ENCODE measurements at places on chromosomes 1 and 21.

DNA sequence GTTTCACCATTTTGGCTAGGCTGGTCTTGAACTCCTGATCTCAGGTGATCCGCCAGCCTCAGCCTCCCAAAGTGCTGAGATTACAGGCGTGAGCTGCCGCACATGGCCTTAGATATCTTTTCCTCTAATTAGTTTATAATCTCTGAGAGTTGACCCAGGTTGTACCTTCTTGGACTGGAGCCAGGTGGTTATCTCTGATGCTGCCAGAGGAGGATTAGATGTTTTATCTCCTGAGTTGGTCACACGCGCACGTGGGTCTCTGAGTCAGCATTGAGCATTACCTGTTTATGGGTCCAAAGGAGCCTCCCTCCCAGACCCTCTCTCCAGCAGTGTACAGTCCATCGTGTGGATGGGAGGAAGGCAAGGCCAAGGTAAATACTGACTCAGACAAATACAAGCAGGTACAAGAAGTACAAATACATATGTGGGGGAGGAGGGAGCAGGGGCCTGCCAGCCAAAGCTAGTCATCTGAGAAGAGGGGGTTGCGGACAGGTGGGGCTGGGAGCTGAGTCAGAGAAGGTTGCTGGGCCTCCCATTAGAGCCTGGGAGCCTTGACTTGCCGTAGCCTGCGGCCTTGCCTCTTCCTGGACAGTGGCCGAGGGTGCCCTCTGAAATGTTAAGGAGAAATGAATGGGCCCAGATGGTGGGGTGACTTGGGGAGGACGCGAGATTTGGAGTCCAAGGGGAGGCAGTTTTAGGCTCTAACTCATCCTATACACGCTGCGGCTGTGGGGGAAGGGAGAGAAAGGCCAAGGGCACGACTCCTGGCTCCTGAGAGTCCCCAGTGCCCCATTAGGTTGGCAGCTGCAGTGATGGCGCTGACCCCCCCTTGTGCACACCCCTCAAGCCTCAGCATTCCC lies 13.1 kb downstream of the IL6R start:
- DNase-seq, result peak; percentile 45

GRCh38 chr1:8603220-8603616 lies 214.2 kb downstream of the RERE start:
- no peak for DNase-seq

DNA sequence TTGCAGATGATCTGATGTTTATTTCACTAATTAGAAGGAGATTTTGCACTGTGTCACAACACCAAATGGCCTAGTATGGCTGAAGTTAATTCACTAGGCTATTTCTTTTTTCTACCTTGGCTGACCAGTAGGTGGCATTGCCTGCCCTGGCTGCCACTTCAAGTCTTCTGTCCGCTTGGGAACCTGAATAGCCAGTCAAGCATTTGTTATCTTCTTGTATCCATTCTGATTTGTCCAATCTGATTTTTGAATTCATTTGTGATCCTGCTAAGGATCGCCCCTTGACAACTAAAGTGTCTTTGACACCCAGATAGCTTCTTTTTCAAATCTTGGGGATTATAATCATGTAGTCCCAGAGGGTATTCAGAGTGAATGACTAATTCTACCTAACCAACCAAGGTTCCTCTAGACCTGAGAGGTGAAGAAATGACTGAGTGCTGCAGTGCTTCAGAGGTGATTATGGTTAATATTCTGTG lies 99.4 kb downstream of the GIPC2 start:
- peak; percentile 26 for DNase-seq

- no peak for DNase-seq
These were observed 7.2 kb upstream of the TACSTD2 start for GRCh38 chr1:58584082-58584895.

- no peak for DNase-seq
These were observed 26.2 kb upstream of the HHAT start for GRCh38 chr1:210302501-210302900.

GRCh38 chr1:3166206-3166918 lies 97.4 kb downstream of the PRDM16 start:
- no peak for DNase-seq

DNA sequence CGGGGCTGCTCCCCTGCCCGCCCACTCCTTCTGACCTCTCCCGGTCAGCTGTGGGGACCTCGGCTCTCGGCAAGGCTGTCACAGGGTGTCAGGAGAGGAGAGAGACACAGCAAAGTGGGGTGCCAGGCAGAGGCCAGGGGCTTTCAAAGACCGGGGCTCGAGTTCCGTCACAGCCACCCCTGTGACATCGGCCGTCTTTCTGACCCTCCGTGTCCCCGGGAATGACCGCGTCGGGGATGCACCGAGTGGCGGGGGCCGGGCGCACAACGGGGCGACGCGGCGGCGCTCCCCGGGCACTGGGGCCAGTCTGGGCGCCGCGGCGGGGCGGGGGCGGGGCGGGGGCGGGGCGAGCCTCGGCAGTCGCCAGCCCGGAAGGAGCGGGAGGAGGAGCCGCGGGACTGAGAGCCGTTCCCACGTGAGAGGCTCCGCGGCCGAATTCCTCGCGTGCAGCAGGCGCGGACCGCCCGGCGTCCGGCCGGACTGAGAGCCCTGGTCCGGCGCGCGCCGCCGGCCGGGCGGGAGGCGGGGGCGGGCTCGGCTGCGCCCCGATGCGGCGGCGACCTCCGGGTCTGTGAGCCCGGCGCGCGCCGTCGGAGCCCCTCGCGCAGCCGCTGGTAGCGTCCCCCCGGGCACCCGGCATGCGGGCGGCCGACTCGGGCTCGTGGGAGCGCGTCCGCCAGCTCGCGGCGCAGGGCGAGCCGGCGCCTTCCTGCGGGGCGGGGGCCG lies 229.7 kb upstream of the TMEM51 start:
- no peak for DNase-seq

- DNase-seq, result no peak
These were observed 14.1 kb downstream of the C1orf87 start for GRCh38 chr1:60059468-60059867.

GRCh38 chr1:107480548-107481415 lies 339.9 kb downstream of the NTNG1 start:
- DNase-seq, result no peak

DNA sequence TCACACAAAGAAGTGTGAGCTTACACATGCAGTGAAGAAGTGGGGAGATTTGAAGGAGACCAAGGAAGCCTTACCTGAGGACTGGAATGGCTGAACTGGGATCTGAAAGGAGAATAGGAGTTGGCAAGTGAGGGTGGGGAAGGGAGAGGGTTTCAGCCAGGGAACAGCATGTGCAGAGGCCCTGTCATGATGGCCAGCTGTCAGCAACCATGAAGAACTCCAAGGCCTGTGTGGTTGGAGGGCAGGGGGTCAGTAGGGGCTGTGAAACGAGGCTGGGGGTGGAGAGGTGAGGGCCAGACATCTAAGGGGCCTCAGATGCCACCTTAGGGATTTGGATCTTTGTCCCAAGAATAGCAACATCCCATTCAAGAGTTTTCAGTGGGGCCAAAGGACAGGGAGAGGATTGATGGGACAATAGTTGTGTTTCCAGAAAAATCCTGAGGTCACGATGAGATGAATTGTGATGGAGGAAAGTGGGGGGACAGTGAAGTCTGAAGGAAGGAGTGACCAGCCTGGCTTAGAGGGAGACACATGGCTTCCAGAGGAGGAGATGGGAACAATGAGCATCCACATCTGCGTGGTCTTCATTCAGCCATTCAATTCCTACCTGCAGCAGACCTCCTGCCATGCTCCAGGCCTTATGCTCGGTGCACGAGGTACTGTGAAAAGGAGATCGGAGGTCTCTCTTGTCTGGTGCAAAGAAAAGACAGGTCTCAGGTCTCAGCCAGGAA lies 187.6 kb downstream of the MATN1 start:
- DNase-seq, result no peak

DNA sequence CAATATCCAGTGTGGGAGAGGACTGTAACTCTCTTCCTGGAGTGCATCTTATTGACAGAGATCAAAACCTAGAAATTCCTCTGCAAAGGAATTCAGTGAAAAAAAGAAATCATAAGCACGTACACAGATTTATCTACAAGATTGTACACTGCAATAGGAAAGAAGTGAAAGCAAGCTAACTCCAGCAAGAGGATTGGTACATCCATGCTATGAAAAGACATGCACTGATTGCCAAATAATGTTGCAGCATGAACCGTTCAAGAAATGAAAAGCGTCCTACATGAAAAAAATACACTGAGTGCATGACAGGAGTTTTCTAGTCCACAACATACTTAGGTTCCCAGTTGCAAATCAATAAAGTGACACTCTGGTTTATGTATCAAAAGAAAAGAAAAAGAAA lies 1.9 kb upstream of the MGST3 start:
- no peak for DNase-seq

DNA sequence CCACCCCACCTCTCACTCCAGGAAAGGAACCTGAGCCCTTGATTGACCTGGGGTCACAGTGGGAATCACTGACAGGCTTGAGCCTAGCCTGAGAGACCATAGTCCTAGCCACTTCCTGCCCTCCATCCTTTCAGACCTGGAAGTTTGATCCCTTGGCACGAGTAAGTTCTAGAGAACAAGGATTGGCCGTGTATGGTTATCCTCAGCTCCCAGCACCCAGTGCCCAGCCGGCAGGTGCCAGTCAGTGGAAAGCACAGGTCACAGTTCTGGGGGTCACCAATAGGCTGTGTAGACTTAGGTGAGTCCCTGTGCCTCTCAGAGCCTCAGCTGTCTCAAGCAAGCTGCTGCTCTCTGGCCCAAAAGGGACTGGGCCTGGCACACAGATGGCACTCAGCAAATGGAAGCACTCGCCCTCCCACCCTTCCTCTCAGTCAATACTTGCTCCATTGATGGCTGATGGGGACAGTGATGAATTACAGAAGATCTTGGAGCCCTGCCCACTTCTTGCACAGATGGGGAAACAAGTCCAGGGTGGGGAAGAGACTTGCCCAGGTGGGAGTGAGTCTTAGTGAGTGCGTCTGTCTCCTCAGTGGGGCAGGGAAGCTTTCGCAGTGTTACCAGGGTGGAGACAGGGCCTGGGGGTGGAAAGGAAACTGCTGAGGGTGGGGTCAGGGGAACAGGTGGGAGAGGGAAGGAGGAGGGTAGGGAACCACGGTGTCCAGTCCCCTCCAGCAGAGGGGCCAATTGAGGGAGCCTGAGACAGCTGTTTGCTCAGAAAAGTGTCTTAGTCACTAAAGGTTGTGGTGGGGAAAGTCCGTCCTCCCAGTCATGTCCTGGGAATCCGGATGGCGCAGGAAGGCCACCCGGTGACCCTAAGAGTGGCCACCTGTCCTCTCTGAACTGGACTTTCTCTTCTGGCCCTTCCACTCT lies 2.6 kb upstream of the KCNQ4 start:
- DNase-seq, result no peak

- no peak for DNase-seq
These were observed 4.2 kb downstream of the RAP1GAP start for GRCh38 chr1:21664806-21665588.

DNA sequence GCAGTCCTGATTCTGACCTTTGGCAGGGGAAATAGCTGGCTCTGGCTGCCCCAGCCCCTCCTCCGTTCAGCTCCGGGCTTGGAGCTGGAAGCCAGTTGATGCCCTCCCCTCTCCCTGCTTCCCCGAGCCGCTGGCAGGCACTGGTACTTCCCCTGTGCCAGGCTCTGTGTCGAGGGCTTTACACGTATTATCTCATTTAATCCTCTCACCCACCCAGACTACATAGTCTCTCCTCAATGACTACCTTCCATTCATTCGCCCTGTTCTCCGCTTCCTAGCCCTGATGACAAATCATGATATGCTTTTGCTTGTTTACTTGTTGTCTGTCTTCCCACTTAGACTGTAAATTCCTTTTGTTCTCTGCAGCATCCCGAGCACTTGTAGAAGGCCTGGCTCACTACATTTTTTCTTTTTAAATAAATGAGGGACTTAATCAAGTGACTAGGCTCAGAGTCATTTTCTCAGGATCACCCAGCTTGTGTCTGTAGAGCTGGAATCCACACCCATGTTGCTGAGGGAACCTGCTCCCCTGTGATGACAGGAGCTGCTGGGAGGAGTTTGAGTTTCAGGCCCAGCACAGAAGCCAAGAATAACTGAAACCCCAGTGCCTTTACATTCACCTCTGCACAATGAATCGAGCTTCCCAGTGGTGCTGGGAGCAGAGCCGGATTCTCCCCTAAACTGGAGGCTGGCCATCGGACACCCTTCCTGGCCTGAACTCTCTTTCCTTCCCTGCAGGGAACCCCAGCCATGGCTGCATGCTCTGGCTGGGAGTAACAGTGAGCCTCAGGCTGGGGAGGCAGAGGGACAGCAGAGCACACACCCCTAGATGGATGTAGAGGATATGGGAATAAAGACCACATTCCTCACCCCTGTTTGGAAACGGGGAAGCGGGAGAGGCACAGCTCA lies 58.3 kb downstream of the UBIAD1 start:
- no peak for DNase-seq

- no peak for DNase-seq
These were observed 413.9 kb downstream of the LRRIQ3 start for GRCh38 chr1:73784026-73784425.

GRCh38 chr1:234915924-234916675 lies 212.5 kb downstream of the TOMM20 start:
- no peak for DNase-seq

GRCh38 chr1:205325334-205325884 lies 3.9 kb upstream of the NUAK2 start:
- DNase-seq, result peak; percentile 65

GRCh38 chr21:45294509-45295291 lies 7.0 kb upstream of the POFUT2 start:
- DNase-seq, result peak; percentile 2

GRCh38 chr1:47378147-47378546 lies 37.9 kb upstream of the FOXE3 start:
- no peak for DNase-seq

DNA sequence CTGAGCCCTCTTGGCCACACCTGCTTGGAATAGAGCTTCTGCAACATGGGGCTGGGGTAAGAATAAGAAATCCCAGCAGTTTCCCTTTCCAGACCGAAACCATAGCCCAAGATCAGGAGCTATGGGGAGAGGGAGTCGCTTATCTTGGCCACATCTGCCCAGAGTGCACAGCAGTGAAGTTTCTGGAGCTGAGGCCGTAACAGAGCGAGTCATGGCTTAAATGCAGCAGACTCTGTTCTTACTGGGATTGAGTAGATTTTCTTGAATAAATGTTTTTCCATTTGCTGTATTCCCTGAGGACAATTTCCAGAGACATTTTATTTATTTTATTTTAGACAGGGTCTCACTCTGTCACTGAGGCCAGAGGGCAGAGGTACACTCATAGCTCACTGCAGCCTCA lies 33.5 kb downstream of the CFAP57 start:
- no peak for DNase-seq

Measured in stimulated activated CD4-positive, alpha-beta T cell treated with anti-CD3 and anti-CD28 coated beads, Interleukin-4, amount 100 ng/mL, for 24 hours (primary cell).